ENCODE measurements at places on chromosomes 1 and 21.

- DNase-seq: peak; percentile 46
Observed at GRCh38 chr1:89487972-89488371, 36.7 kb upstream of the LRRC8B start.

- DNase-seq: no peak
Observed at GRCh38 chr1:172105230-172105629, 263.9 kb downstream of the DNM3 start.

DNA sequence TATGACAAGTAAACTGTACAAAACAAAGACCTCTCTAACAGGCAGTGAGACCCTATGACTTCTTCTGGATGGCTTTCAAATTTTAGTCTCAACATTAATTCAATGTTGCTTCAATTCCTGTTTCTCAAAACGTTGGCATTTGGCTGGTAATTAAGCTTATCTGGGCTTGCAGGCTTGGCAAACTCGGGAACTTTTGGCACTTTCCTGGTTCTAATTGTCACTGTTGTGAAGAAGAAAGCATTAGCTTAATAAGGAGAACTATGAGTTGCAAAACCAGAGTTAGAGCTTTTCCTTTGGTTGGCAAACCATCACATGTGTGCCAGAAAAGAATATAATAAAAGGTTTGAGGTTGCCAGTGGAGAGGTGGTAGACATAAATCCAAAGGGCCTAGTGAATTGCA, 698.3 kb downstream of the LRRIQ3 start:
- no peak for DNase-seq

DNA sequence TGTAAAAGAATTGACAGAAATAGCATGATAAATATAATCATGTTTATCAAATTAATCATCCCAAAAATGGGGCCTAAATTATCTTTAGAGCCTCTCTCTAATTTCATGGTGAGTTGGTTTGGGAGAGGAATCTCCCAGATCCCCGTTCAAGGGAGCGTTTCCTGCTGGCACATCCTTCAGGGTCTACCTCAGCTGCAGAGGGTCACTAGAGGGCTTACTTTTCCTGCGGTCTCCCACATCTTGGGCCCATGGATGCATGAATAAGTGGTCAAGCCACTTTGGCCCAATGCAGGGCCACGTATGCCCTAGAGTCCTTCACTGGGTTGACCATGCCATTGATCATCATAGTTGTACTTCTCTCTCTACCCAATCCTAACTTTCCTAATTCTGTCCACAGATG, 164.1 kb downstream of the USP25 start:
- no peak for DNase-seq

DNA sequence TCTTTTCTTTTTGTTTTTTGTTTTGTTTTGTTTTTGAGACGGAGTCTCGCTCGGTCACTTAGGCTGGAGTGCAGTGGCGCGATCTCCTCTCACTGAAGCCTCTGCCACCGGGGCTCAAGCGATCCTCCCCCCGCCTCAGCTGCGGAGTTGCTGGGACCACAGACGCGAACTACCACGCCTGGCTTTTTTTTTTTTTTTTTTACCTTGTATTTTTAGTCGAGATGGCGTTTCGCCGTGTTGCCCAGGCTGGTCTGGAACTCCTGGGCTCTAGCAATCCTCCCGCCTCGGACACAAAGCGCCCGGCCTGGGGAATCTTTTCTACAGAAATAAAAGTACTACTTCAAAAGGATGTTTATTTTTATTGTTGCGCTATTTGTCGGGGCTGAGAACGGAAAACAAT, 1.1 kb upstream of the SETDB1 start:
- no peak for DNase-seq

DNA sequence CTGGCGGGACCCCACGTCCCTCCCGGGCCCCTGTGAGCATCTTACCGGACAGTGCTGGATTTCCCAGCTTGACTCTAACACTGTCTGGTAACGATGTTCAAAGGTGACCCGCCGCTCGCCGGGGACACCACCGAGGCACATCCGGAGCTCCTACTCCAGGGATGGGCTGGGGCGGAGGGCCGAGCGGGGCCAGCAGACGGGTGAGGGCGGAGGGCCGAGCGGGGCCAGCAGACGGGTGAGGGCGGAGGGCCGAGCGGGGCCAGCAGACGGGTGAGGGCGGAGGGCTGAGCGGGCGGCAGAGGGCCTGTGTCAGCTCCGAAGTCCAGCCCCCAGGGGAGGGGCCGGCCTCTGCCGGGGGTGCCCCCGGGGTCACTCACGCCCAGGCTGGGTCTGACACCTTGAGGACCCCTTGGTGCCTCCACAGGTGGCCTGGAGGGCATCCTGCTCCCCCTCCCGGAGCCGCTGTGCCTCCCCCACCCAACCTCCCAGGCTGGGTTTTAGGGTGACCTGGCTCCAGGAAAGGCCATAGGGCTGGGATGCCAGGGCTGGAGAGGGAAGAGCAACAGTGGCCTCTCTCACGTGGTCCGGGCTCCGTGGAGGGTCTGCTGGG, 5.7 kb upstream of the TTLL10 start:
- DNase-seq: no peak

- no peak for DNase-seq
Observed at GRCh38 chr1:156704930-156705320, 458 bp downstream of the CRABP2 start.

DNA sequence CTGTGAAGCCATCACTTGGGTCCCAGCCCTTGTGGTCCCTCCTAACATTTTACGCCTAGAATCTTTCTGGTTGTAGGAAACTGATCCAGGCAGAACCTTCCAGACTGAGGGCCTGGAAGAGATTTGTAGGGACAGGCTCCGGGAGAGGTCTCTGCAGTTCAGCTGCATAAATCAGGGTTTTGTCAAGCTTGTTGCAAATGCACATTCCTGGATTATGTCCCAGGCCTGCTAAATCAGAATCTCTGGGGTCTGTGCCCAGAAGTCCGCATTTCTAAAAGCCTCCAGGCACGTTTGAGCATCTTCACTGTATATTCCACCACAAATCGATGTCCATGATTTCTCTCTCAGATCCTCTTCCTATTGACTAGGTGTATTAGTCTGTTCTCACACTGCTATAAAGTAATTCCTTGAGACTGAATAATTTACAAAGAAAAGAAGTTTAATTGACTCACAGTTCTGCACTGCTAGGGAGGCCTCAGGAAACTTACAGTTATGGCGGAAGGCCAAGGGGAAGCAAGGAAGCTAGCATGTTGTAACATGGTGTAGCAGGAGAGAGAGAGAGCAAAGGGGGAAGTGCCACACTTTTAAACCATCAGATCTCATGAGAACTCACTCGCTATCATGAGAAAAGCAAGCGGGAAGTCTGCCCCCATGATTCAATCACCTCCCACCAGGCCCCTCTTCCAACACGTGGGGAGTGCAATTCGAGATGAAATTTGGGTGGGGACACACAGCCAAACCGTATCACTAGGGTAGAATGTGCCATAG, 1.2 kb upstream of the FHAD1 start:
- peak; percentile 41 for DNase-seq

DNA sequence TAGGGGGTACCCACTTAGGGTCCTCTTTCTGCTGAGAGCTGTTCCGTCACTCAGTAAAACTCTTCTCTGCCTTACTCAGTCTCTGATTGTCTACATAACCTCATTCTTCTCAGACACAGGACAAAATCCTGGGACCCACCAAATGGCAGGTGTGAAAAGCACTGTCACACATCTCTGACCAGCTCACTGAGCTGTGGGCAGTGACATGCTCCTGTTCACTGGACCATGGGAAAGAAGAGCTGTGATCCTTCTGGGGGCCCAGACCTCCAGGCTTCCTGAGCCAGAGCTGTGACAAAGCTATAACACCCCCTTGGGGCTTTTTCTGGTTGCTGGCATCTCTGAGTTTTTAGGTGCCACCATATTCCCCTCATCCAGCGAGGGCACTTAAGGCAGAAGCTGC, 115.7 kb downstream of the NTPCR start:
- no peak for DNase-seq

DNA sequence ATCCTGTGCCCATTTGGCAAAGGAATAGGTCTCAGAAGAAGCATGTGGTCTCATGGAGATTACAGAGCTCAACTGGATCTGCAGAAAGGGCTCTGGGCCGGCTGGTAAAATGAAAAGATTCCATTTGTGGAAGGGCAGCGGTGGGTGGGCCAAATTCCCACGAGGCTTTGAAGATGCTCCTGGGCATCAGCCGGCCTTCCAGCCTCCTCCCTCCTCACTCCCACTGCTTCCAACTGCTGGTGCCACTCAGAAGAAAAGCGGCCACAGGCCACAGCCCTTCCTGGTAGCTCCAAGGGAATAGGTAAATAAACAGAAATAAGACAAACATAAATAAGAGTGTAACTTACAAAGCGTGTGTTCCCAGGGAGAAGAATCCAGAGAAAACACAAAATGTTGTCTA, 136.3 kb upstream of the SLC44A3 start:
- DNase-seq: no peak

- DNase-seq: no peak
Observed at GRCh38 chr1:35298464-35298863, 30.0 kb downstream of the ZMYM4 start.

DNA sequence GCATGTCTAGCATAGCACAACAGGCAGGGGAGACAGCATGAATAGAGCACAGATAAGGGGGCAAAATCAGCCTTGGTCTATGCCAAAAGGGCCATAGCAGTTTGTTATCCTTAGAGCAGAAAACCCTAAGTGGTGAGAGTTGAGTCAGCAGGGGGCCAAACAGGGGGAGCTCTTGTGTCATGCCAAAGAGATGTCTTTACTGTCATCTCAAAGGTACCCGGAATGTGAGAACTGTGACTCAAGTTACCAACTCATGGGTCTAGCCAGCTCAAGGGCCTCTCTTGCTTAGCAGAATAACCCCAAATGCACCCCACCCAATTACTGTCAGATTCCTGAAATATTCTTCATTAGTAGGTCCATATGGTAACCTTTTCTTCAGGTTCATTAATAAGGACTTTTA, 45.9 kb upstream of the NRDC start:
- no peak for DNase-seq

- DNase-seq: no peak
Observed at GRCh38 chr21:32463889-32464300, 51.4 kb downstream of the EVA1C start.

DNA sequence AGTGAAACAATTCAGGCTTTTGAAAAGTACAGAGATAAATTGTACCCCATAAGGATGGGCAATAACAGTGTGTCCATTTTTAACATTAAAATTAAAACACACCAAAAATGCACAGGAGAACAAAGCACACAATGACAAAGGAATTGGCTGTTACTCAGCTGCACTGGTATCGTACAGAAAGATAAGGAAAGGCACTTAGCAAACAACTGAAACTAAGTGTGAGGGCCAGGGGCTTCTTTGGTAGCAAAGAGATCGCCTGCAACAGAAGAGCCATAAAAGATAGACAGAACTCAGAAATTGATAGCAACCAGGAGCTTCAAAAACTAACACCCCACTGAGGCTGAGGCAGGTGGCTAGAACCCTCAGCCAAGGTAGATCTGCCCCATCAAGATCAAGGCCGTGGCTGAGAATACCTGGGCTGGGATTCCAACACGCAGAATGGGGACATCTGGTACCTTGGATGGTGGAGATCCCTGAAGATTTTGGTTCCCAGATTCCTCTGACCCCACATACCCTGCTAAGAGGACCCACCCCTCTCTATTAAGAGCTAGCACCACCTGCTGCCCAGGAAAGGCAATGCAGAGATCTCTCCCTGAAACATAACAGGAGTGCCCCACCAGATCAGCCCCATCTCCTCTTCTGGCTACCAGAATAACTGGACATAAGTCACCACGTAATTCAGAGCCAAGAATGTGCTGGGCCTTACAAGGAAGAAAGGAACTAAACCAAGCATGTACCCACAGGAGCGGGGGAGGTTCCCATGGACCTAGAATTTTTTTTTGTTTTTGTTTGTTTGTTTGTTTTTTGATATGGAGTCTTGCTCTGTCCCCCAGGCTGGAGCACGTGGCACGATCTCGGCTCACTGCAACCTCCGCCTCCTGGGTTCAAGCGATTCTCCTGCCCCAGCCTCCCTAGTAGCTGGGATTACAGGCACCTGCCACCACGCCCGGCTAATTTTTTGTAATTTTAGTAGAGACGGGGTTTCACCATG, 16.2 kb downstream of the PLEKHO1 start:
- DNase-seq: peak; percentile 59

DNA sequence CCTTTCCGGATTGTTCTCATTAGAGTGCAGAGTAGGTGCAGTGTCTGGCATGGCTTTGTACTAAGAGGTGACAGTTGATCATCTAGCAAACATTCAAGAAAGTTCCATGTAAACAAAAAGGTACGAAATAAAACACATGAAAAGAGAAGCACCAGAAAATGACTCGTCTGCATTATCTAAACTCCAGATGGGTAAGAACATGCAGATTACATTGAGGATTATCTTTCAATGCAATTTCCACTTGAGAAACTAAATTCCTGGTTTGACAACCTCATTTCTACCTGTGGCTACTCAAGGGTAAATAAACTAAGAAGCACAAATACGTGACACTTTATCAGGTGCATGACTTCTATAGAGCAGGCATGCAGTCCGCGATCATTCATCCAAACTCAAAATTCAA, 17.6 kb downstream of the SLC30A10 start:
- DNase-seq: no peak

DNA sequence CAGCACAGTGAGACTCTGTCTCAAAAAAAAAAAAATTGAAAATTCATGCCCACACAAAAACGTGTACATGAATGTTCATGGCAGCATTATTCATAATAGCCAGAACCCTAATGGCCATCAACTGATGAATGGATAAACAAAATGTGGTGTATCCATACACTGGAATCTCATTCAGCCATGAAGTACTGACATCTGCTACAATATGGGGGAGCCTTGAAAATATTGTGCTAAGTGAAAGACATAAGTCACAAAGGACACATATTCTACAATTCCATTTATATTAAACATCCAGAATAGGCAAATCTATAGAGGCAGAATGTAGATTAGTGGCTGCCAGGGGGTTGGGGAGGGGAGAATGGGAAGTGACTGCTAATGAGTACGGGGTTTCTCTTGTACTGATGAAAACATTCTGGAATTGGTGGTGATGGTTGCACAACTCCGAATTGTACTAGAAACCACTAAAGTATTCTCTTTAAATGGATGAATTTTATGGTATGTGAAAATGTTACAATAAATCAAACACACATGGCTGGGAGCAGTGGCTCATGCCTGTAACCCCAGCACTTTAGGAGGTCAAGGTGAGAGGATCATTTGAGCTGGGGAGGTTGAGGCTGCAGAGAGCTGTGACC, 33.0 kb upstream of the KCNN3 start:
- DNase-seq: no peak

DNA sequence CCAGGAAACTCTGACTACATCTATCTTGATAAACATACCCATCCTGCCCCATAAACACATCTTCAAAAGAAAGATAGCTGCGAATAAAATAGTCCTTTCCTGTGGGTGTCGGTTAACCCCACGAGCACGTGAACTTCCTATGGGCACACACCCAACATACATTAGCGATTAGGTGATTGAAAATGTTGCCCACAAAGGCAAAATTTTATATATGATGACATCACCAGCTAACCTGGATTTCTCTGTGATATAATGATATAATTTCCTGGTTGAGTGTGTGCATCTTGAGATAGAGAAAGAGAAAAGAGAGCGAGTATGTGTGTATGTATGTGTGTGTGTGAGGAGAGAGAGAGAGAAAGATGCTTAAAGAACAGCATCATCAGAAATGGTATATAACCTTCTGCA, 296.1 kb downstream of the PTPRC start:
- no peak for DNase-seq

GRCh38 chr1:235470741-235471439, 33.4 kb downstream of the B3GALNT2 start:
- no peak for DNase-seq

All from HL-60 (cell line).